ENCODE measurements at places on chromosomes 13 and 19. TPM values are rescaled to one million over a fixed set of nuclear protein-coding genes. Genes with fewer than 3 reads are reported as not detected.

Gene TUBA3C
- total RNA-seq: not detected

- H3K36me3 ChIP-seq: peaks cover 5% of the 10 kb centered on the region
- no peak for DNase-seq
- H3K27ac ChIP-seq: no peak overlapping the region
- H3K27me3 ChIP-seq: no peaks in the 10 kb centered on the region
- H3K4me1 ChIP-seq: no peaks in the 10 kb centered on the region
These were observed 34.5 kb upstream of the SMAD9 start for GRCh38 chr13:36954542-36954941.

DNA sequence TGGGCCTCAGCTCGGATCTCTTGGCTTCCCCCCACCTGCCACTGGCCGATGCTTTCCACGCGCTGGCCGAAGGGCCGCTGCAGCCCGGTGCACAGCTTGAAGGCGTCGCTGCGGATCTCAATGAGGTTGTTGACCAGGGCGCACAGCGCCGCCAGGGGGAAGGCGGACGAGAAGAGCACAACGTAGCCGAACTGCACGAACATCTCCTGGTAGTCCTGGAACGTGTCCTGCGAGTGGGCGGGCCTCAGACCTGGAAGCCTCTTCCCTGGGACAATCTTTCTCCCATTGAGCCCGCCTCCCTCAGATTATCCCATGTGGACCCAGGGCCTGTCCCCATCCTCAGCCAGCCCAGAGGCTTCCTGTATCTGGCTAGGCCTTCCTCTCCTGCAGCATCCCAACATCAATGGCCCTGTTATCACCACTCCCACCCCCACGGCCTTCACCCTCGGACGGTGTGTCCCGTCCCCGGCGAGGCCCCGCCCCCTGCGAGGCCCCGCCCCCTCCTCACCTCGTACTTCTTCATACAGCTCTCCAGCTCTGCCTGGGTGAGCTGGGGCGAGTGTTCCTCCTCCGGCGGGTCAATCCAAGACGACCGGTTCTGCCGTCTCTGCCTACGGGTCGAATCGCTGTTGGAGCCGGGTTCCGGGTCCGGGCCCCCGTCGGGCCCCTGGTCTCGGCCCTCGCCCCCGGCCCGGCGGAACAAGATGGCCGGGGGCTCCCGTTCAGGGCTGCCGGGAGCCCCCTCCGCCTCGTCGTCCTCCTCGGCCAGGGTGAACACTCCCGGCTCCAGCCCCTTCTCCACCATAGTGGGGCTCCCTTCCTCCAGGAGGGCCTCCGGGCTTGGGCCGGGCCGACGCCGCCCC is 6.8 kb downstream of the ANO8 start:
- H3K36me3 ChIP-seq: no peaks in the 10 kb centered on the region
- H3K4me1 ChIP-seq: peaks cover 16% of the 10 kb centered on the region
- H3K27me3 ChIP-seq: no peaks in the 10 kb centered on the region
- peak overlapping the region; percentile 67 for H3K27ac ChIP-seq

DNA sequence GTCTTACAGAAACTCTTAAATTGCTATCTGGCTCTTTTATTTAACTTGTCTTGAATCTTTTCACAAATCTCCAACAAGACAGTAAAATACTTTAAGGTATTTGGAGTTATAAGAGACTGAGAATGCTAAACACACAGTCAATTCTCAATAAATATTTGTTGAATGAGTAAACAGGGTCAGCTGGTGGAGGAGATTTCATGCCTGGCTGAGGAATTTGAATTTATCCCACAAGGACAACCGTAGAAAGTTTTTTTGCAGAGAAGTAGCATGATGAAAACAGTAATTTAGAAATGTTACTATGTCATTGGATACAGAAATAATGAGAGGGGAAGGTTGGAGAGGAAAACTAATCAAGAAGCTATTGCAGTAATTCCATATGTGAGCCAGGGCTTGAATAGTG is 1223.7 kb downstream of the PCDH17 start:
- H3K4me3 ChIP-seq: no peak overlapping the region
- H3K36me3 ChIP-seq: no peaks in the 10 kb centered on the region
- no peaks in the 10 kb centered on the region for H3K4me1 ChIP-seq
- H3K27ac ChIP-seq: no peak overlapping the region
- no peaks in the 10 kb centered on the region for H3K27me3 ChIP-seq
- DNase-seq: no peak

GRCh38 chr13:52743569-52743968 is 3.9 kb upstream of the CNMD start:
- H3K27ac ChIP-seq: no peak overlapping the region
- H3K27me3 ChIP-seq: no peaks in the 10 kb centered on the region
- no peaks in the 10 kb centered on the region for H3K4me1 ChIP-seq
- no peak overlapping the region for H3K4me3 ChIP-seq
- H3K36me3 ChIP-seq: no peaks in the 10 kb centered on the region

- H3K27ac ChIP-seq: no peak overlapping the region
- H3K27me3 ChIP-seq: no peaks in the 10 kb centered on the region
- no peaks in the 10 kb centered on the region for H3K4me1 ChIP-seq
- no peaks in the 10 kb centered on the region for H3K36me3 ChIP-seq
- H3K4me3 ChIP-seq: no peak overlapping the region
- no peak for DNase-seq
These were observed 9.6 kb upstream of the FGF9 start for GRCh38 chr13:21661097-21661909.

DNA sequence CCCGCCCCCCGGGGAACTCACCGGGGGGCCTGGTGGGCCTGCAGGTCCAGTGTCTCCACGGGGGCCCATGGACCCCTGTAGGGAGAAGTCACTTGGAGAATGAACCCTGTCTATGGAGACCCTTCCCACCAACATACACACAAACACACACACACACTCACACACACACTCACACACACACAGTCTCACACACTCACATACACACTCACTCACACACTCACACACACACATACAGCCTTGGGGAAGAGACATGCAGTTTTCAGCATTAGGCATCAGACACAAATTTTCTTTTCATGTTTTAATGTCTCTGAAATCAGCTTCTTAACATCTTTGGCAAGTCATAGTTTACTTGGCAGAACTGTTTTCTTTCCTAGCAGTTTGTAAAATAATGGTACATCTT is 31.0 kb upstream of the OLFM2 start:
- H3K4me3 ChIP-seq: no peak overlapping the region
- no peak for DNase-seq
- no peak overlapping the region for H3K27ac ChIP-seq
- no peaks in the 10 kb centered on the region for H3K36me3 ChIP-seq
- no peaks in the 10 kb centered on the region for H3K4me1 ChIP-seq

GRCh38 chr13:44318161-44318560 is 55.5 kb upstream of the SERP2 start:
- no peak overlapping the region for H3K27ac ChIP-seq
- H3K4me3 ChIP-seq: no peak overlapping the region
- DNase-seq: no peak
- no peaks in the 10 kb centered on the region for H3K4me1 ChIP-seq

- H3K4me1 ChIP-seq: peaks cover 3% of the 10 kb centered on the region
- no peak overlapping the region for H3K4me3 ChIP-seq
- no peak for DNase-seq
- no peaks in the 10 kb centered on the region for H3K27me3 ChIP-seq
These were observed 15.2 kb downstream of the KCTD15 start for GRCh38 chr19:33811736-33812387.

GRCh38 chr13:30892966-30893365 is 13.1 kb upstream of the MEDAG start:
- no peaks in the 10 kb centered on the region for H3K36me3 ChIP-seq
- no peaks in the 10 kb centered on the region for H3K4me1 ChIP-seq
- no peak overlapping the region for H3K27ac ChIP-seq
- DNase-seq: no peak
- H3K27me3 ChIP-seq: no peaks in the 10 kb centered on the region

- peaks cover 38% of the 10 kb centered on the region for H3K27me3 ChIP-seq
- no peak within 1 kb of the TSS for H3K27ac ChIP-seq
- H3K4me1 ChIP-seq: peaks cover 10% of the 10 kb centered on the region
- peak within 1 kb of the TSS; percentile 14 for H3K4me3 ChIP-seq
These were observed at the start of gene MAB21L1 for GRCh38 chr13:35475960-35476943. Gene MAB21L1, minus strand, starts transcription at chr13:35476689. Its CDS starts 551 bp downstream, at chr13:35476138.

- no peak overlapping the region for H3K27ac ChIP-seq
- H3K4me1 ChIP-seq: peaks cover 83% of the 10 kb centered on the region
- H3K4me3 ChIP-seq: no peak overlapping the region
- DNase-seq: no peak
These were observed 6.2 kb downstream of the UBAC2 start for GRCh38 chr13:99206873-99207272.

DNA sequence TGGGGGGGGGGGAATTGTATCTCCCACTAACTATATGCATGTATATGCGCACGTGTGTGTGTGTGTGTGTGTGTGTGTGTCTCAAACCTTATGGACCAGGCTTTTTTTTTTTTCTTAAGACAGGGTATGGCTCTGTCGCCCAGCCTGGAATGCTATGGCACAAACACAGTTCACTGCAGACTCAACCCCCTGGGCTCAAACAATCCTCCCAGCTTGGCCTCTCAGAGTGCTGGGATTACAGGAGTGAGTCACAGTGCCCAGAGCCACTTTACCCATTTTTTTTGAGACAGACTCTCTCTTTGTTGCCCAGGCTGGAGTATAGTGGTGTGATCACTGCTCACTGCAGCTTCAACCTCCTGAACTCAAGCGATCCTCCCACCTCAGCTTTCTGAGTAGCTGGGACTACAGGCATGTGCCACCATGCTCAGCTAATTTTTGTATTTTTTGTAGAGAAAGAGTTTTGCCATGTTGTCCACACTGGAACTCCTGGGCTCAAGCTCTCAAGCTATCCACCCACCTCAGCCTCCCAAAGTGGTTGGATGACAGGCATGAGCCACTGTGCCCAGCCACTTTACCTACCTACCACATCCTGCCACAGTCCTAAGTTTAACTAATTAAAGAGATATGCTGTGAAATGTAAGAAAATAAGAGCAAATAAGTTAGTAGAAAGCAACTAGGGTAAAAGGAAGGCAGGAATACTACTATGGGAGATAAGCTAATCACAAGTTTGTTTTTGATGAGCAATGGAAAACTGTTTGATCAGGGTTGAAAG is 2.4 kb downstream of the ZMYM5 start:
- H3K27me3 ChIP-seq: no peaks in the 10 kb centered on the region
- H3K4me3 ChIP-seq: peak overlapping the region; percentile 96
- DNase-seq: no peak
- peaks cover 46% of the 10 kb centered on the region for H3K4me1 ChIP-seq
- no peaks in the 10 kb centered on the region for H3K36me3 ChIP-seq

DNA sequence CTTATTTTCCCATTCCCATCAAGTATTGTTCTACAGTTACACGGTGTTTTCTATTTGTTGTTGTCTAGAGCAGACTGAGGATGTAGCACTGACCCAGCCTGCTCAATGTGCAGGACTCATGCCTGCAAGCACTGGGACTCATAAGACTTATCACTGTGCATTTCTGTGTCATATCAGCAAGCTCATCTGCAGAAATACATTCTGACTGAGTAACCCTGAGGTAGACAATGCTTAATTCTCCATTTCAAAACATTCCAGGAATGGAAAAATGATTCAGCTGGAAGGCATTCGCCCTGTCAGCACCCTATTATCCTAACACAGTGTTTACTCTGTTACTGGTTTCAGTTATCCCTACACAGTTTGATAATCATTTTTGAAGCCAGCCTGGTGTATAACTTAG is 2506.4 kb downstream of the PCDH9 start:
- H3K4me1 ChIP-seq: no peaks in the 10 kb centered on the region
- no peak overlapping the region for H3K27ac ChIP-seq
- no peaks in the 10 kb centered on the region for H3K27me3 ChIP-seq
- no peak for DNase-seq
- H3K4me3 ChIP-seq: no peak overlapping the region

GRCh38 chr13:44396701-44397580 is 23.3 kb downstream of the SERP2 start:
- H3K27ac ChIP-seq: no peak overlapping the region
- H3K4me1 ChIP-seq: no peaks in the 10 kb centered on the region
- no peak for DNase-seq

DNA sequence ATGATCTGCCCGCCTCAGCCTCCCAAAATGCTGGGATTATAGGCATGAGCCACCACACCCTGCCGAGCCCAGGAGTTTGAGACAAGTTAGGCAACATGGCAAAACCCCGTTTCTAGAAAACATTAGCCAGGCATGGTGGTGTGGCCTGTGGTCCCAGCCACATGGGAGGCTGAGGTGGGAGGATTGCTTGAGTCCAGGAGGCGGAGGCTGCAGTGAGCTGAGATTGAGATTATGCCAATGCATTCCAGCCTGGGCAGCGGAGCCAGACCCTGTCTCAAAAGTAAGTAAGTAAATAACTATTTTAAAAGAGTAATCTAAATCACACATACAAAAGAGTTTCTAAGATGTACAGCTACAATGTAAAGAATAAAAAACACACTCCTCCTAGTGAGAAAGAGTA is 41.9 kb downstream of the SKA3 start:
- no peak for DNase-seq
- no peaks in the 10 kb centered on the region for H3K36me3 ChIP-seq
- H3K4me3 ChIP-seq: no peak overlapping the region
- no peak overlapping the region for H3K27ac ChIP-seq
- no peaks in the 10 kb centered on the region for H3K27me3 ChIP-seq

DNA sequence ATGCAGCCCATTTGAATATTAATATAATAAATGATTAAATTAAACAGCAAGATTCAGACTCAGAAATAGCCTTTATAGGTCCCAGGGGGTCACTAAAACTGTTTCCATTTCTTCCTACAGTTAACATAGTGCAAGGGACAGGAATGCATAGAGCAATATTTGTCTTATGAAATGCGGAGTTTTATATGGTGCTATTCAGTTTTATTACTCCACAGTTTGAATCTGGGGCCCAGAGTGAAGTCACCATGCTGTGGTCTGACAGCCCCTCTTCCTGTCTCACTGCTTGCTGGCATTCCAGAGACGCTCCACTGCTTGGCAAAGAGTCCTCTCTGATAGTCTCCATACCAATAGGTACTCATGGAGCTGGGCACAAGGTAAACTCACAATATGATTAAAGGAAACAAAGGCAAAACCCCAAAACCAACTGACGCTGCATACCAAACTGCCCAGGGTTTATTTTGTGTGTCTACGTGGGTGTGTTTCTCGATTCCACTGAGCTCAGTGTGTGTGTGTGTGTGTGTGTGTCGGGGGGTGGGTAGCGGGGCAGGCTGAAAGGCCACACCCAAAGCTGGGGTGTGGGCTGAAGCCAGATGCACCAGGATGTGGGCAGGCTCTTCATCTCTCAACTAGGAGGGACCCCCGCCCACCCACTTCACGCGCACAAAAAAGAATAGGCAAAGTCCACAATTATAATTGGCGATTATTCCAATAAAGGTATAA is 277.9 kb downstream of the TSHZ3 start:
- no peak overlapping the region for H3K27ac ChIP-seq
- no peaks in the 10 kb centered on the region for H3K36me3 ChIP-seq
- no peak for DNase-seq
- no peaks in the 10 kb centered on the region for H3K27me3 ChIP-seq
- H3K4me3 ChIP-seq: no peak overlapping the region

- no peaks in the 10 kb centered on the region for H3K4me1 ChIP-seq
- no peak overlapping the region for H3K27ac ChIP-seq
- no peak for DNase-seq
- no peak overlapping the region for H3K4me3 ChIP-seq
- peaks cover 21% of the 10 kb centered on the region for H3K36me3 ChIP-seq
- no peaks in the 10 kb centered on the region for H3K27me3 ChIP-seq
These were observed 85.3 kb upstream of the RAP2A start for GRCh38 chr13:97348569-97349100.

Measured in CD4-positive, alpha-beta memory T cell (primary cell).